Stimulated activated CD8-positive, alpha-beta memory T cell treated with anti-CD3 and anti-CD28 coated beads, Interleukin-4, amount 100 ng/mL, for 4 hours (primary cell): ENCODE measurements at places on chromosomes 7 and 10.

- no peak for DNase-seq
Measured at GRCh38 chr10:15494850-15495506, 123.9 kb upstream of the FAM171A1 start.

- no peak for DNase-seq
Measured at GRCh38 chr10:114336823-114337509, 67.3 kb downstream of the AFAP1L2 start.

- no peak for DNase-seq
Measured at GRCh38 chr7:12458520-12459131, 55.0 kb upstream of the VWDE start.

GRCh38 chr10:131548176-131548575 is 236.7 kb upstream of the TCERG1L start:
- DNase-seq, result no peak

DNA sequence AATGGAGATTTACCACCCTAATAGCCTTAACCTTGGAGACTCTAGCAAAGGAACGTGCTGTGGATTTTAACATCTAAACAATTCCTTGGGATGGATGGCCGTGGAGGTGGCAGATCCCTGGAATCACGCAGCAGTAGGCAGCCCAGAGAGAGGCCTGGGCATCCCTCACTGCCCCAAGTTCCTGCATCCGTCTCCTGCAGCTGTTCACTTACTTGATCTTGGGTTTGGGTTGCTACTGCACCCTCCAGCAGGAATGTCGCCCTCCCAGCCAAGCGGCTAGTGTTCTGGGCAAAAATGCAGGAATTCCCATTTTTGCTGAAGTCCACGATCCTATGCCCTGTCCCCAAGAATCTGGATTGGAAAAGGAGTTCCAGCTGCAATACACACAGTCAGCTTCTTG is 166.7 kb upstream of the SH2B2 start:
- DNase-seq, result no peak

DNA sequence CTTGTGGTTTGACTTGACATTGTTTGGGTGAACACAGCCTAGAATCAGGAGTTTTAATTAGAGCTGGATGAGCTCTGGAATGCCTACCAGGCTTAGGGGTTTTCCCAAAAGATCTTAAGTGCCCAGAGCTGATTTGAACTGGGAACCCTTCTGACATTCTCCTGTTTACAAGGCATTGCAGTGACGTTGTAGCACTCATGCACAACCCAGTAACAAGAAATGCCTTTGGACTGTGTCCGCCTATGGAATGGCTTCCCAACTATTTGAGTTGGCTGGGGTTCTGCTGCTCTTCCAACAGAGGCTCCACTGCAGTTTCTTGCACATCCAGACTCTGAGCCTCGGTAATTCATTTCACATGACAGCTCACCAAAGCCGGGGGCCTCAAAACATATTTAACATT is 76.7 kb upstream of the MKX start:
- no peak for DNase-seq

- DNase-seq, result no peak
Measured at GRCh38 chr7:27203365-27203953, 3.6 kb upstream of the HOXA13 start.

- DNase-seq, result no peak
Measured at GRCh38 chr7:80047032-80047431, 87.6 kb upstream of the GNAI1 start.

DNA sequence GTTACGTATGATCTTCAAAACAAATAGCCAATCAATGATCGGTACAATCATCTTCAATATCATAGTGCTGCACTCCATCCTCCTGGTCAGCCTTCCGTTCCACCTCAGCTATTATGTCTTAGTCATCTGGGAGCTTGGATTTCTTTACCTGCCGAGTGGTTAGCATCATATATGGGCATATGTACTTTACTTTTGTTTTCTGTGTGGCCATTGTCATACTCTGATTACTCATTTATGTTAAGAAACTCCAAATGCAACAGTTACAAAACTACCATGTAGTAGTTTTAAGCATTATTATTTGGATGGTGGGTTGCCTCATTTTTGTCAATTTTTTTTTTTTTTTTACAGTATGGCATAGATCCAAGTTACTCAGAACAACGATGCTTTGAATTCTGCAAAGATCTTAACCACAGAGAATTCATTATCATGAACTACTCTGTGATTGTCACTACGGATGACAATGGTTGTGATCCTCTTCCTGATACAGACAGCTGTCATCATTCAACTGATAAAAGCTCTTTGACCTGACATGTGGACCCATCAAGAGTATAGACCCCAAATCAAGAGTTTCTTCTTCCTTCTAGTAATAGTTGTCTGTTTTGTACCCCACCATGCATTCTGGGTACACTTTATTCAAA is 52.1 kb upstream of the NME8 start:
- no peak for DNase-seq

DNA sequence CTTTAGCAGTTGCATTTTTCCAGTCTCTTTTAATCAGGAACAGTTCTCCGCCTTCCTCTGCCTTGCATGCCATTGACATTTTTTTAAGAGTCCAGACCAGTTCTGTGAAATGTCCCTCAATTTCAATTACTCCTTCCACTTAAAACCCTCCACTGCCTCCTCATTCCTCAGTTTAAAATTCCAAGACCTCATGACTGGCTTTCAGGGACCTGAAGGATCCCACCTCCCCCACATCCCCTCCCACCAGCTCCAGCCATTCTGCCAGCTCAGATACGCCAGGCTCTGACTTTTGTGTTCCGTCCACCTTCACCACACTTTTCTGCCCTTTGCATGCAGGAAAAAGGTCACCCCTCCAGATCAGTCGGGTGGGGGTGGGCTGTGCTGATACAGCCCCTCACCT is 8.7 kb downstream of the TNRC18 start:
- DNase-seq, result no peak

GRCh38 chr10:132422903-132423825 is 26.2 kb downstream of the PWWP2B start:
- no peak for DNase-seq

DNA sequence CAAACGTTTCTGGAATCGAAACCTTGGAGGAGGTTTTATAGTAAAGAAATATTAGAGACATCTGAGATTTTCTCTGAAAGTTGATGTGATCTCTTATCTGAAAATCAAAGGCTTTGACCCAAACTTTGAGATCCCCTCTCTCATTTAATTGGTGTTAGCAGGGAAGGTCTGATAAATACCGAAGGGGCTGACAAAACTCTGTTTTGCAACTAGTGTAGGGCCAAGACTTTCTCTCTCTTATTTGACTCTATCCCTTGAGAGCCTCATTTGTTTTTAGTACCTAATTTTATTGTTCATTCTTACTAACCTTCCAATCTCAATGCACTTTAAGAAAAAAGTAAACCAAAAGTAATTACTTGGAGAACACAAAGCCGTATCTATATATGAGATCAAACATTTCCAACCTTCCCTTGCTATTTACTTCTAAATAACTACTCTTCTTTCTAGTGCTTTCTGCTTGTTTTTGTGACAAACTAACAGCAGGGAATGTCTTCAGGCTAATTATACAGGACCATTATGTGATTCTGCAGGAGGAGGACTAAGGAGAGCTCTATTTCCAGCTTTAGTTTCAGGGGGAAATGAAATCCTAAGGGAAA is 33.4 kb upstream of the NPVF start:
- no peak for DNase-seq

DNA sequence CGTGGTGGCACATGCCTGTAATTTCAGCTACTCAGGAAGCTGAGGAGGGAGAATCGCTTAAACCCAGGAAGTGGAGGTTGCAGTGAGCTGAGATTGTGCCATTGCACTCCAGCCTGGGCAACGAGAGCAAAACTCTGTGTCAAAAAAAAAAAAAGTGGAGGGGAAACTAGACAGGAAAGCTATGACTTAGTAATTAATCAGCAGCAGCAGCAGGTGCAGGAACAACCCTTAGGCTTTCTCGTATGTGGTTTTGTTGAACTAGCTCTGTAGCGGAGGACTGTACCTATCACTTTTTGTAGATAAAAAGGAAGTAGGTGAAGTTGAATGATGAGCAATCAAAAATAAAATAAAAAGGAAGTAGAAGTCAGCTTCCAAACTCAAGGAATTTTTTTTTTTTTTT is 76.9 kb upstream of the KMT2C start:
- no peak for DNase-seq

DNA sequence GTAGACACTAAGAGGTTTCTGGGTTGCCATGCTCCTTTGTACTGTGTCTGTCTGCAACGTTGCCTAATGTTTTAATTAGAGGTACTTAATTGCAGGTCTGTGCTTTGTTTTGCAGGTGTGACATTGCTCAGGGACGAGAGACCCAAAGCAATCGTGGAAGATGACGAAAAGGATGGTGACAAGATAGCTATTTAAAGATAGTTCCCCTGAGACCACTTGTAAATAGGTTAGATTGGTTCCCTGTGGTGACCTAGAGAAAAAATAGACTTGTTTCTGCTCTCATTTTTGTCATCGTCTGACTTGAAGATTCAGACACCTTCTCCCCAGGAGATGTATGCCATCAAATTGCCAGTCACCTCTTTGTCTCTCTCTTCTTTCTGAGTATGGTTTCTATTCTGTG is 20.1 kb downstream of the PPP1R17 start:
- no peak for DNase-seq

DNA sequence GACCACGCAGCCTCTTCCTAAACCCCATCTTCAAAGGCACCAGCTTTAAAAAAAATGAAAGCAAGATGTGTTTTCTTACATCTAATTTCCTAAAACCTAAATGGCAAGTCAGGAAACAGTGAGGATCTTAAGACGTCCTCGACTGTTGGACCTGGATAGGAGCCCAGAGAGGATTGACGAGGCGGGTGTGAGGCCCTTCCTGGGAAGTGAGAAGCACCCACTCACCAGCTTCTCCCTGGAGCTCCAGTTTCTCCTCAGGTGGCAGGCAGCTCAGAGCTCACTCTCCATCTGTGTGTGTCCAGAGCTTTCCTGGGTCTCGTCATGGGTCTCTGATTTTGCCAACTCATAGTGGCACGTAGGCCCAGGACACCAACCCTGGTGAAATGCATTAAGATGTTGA is 614.0 kb upstream of the AUTS2 start:
- no peak for DNase-seq

DNA sequence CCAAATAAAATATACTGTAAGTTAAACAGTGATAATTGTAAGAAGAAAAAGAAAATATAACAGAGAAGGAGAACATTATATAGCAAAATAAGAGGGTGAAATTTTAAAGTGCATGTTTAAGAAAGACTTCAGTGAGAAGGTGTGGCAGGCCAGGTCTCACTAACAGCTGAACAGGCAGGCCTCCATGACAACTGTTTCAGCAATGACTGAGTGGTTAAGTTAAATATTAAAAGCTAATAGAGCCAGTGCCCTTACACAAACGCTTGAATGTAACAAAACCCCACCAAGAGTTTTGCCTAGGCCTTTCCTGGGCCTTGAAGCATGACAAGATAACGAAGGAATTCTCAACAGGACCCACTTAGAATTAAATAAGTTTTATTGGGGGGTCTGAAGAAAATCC is 32.6 kb downstream of the CFAP43 start:
- DNase-seq, result no peak

- DNase-seq, result no peak
Measured at GRCh38 chr10:26156019-26156418, 60.6 kb upstream of the GAD2 start.

GRCh38 chr7:148255333-148255732 is 335.2 kb upstream of the C7orf33 start:
- no peak for DNase-seq

DNA sequence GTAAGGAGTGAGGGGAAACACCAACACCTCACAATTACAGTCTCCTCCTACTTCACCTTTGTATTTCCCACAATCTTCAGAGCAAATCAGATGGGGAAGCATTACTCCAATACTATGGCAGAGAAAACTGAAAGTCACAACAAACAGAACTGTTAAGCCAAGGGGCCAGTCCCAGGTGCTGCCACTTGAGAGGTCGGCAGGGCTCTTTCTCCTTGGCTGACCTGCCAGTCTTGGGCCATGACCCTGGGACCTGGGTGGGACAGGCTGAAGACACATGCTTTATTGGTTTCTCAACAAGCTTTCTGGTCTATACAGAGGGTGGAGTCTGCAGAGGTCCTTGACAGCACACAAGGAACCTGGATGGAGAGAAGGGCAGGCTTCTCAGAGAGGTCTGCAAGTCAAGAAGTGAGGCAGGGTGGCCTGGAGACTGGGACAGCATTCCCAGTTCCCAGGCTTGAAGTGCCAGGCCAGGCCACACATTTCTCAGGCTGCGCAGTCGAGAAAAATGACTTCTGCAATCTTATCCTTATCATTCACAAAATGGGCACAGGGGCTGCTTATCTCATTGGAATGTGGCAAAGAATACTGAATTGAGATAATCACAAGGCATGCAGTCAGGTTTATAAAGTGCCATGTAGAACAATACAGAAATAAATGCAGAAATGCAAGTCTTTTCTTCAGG is 301.0 kb downstream of the CXCL12 start:
- no peak for DNase-seq

DNA sequence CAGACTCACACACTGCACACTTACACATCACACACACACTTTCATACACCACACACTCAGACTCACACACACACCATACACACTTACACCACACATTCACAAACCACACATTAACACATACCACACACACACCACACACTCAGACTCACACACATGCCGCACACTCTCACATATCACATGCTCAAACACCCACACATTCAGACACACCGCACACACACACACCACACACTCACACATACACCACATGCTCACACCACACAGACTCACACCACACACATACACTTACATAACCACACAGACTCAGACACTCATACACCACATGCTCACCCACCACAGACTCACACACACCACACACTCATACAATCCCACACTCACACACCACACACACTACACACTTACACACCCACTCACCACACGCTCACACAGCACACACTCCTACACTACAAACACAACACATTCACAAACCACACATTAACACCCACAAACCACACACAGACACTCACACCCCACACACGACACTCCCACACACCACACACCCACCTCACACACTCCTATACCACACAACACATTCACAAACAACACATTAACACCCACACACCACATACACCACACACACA is 125.4 kb downstream of the EVX1 start:
- DNase-seq, result no peak

- DNase-seq, result no peak
Measured at GRCh38 chr7:102874166-102874829, 38.5 kb upstream of the LRRC17 start.

DNA sequence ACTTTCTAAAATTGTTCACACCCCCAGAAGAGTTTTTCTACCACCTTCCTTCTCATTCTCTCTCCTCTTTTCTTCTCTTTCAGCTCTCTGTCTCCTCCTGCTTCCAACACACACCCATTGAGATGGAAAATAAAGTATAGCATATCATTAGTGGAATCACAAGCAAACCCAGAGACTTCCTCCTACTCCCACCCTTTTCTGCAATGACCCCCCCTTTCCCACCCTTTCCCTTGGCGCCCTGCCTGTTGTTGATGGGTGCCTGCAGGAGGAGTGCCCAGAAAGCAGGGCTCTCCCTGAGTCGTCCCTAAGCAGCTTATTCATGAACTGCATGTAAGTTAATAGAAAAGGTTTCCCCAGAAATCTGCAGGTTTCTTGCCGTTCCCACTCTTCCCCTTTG is 300.0 kb downstream of the PLXNA4 start:
- DNase-seq, result no peak

- DNase-seq, result no peak
Measured at GRCh38 chr7:19079066-19079465, 38.4 kb downstream of the TWIST1 start.

- DNase-seq, result no peak
Measured at GRCh38 chr10:7563368-7563767, 103.4 kb downstream of the ITIH5 start.
